Mucosa of descending colon (tissue), 3 donors: ENCODE measurements at places on chromosomes 5 and 9.

GRCh38 chr9:115121181-115121580 is 3.2 kb upstream of the TNC start:
- no peak for DNase-seq

DNA sequence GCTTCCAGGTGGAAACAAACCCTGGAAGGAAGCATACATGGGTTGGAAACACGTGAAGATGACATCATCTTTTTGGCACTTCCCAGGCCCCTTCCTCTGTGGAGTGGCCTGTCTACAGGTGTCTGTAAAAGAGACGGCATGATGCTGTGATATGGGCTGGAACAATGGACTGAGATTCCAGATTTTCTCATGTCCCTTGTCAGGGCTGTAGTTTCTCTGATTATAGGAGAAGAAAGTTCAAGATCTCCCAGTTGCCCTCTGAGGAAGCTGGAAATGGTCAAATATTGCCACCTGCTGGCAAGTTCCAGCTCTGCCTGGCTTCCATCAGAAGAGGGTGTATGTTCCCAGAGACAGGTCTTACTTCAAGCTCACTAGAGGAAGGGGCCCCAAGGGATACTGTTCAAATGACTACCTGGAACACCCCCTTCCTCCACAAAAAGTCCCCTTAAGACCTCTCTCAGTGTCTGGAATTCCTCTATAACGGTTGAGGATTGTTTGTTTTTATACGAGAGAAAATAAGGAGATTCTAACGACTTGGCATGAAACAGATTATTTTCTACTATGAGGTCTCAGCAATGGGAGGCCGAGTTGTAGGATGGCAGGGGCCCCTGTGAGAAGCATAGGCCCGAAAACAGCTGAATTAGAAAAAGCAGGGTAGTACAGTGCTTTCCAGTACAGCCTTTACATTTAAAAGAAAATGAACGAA is 7.3 kb upstream of the ANXA6 start:
- peak; percentile 79 for DNase-seq

DNA sequence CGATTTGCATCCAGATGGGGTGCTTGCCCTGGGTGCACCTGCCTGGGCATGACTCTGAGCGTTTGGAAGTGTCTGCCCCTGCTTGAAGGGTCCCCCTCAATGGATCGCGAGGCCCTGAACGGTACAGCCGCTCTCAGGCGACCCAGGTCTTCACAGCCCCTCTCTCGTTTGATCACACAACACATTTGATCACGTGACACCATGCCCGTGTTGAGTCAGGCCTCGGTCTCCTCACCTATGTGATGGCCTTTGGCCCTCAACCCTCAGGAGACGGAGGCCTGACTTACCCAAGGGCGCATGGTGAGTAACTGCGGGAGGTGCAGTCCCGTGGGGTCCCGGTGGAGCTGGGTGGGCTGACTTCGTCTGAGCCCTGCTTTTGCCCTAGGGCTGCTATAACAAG is 3.0 kb upstream of the ASB6 start:
- no peak for DNase-seq

DNA sequence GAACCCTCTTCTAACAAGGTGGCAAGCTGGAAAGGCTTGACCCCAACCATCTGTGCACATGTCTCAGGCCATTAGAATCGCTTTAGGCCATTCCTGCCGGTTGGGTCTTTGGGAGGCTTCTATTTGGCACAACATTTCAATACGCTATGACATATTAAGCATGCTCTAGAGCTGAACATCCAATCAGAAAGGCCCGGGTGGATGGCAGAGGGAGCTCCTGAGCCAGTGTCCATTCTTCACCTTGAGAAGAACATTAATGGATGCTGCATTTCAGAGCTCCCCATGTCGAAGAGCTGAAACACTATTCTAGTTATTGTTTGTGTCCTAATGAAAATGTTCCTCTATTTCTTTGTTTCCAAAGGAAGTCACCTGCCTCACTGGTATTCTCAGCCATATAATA is 12.8 kb downstream of the SPATA9 start:
- no peak for DNase-seq

DNA sequence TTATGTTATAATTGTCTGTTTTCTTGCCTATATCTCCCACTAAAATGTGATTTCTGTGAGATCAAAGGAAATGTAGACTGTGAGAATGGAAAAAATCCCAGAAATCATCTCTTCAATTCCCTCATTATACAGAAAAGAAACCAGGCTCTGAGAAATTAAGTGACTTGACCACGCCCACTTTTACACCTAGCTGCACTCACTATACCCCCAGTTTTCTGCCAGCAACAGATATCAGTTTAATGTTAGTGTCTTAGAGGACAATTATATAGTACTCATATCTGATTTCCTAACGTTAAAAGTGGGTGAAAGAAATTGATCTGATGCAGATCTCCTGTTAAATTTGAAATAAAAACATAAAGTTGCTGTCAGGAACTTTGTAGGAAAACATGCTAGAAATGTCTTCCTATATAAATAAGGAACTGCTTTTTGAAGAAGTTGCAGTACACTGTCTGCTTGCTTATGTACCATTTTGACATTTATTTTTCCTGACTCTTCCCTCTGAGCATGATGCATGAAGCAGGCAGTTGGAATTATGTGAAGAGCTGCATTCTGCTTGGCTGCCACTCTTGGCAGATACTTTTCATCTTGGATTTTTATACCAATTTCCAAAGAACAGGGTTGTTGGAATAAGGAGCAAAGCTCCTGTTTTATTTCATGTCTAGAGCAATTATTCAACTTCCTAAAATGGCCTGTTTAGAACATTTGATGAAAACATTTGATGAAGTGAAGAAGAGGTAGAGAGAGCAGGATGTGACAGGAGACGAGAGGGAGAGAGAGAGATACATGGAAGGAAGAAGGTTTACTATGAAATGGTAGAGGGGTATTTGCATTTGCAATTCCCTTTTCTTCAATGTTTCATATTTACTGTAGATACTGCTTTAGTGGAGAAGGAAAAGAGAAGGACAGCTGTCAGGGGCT is 57.3 kb upstream of the RICTOR start:
- DNase-seq, result no peak

GRCh38 chr5:58046371-58046770 is 413.5 kb downstream of the PLK2 start:
- DNase-seq, result no peak

DNA sequence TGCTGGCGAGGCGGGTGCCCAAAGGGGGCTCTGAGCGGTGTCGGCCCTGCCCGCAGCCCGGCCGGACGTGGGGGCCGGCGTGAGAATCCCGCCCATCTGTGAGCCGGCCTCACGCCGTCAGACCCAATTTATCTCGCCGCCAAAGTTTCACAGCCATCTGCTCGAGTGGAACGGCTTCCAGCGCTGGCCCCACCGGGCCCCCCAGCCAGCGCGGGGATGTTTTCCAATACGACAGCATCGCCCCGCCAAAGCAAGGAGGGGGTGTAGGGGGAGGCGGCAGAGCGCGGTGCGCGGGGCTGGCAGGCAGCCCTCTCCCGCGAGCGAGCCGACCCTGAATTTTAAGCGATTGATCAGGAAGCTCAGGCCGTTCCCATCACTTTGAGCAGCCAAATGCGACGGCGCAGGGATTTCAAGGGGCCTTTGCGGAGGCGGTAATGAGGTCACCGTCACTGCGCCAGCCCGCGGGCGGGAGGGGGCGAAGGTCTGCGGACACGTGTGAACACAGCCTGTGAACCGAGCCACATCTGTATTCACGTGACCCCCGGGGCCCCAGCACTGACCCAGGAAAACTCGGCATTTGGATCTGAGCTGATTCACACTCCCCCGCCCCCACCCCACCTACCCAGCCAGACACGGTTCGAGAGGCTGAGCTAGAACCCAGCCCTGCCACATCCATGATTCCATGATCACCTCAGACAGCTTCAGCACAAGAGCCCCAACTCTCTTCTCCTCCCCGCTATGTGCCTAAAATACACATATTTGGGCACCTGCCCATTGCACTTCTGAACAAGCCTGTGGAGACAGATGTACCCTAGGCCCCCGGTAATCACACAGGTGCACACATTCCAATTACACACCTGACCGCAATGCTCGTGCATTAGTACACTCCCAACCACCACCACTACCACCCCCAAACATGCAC is 47.8 kb upstream of the PSD2 start:
- DNase-seq, result peak; percentile 40

DNA sequence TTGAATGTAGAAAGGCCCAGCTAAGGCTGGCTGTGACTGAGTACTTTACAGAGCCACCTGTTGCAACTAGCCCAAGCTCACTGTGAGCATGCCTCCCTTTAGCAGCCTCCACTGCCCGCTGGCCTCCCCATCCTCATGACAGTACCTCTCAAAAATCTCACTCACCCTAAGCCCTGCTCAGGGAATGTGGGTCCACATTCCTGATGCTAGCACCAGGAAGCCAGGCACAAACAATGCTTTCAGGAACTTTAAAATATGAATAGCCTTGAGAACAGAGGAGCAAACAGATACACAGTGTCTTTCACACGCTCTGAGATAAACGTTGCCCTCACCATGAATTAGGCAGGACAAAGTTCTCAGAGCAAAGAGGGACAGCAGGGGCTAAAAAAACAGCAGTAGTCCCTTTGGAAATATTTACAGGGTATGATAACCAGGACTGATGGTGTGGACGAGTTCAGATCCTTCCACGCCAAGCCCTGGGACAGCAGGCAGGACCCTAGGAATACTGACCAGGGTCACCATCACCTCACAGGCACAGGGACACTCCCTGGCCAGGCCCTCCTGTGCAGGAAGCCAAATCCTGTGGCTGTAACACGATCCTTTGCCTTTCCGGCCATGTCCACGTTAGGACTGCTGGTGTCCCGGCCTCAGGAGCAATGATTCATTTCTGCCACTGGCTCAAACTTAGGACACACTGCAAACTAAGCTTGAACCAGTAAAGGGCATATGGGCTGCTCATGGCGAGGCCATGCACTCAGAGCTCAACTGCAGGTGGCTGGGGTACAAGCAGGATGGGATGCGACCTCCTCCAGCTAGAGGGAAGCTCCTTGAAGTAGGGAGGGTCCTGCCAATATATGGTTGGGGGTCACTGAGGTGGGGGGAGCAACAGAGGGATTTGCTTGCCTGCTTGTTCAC is 9.6 kb downstream of the ACSL6 start:
- no peak for DNase-seq

GRCh38 chr9:121844098-121844497 is 192.7 kb downstream of the DAB2IP start:
- no peak for DNase-seq

DNA sequence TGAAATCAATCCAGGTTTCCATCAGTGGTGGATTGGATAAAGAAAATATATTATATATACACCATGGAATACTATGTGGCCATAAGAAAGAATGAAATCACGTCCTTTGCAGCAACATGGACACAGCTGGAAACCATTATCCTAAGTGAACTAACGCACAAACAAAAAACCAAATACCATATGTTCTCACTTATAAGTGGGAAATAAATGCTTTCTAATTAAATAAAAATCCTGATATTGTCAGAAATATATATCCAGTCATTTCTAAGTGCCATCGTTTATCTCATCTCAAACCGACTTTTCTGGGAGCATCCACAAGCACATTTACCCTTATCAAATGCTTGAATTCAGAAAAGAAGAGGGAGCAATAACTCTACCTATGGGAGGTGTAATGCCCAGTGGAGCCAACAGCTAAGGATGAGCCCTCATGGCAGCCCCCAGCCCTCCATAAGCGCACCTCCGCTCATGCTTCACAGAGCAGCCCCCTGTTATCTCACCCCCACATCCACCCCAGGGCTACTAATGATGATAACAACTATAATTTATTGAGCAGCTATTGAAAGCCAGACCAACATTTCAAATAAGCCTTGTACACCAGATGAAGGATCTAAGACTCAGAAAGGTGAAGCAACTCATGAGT is 101.7 kb upstream of the SPOCK1 start:
- DNase-seq, result no peak

DNA sequence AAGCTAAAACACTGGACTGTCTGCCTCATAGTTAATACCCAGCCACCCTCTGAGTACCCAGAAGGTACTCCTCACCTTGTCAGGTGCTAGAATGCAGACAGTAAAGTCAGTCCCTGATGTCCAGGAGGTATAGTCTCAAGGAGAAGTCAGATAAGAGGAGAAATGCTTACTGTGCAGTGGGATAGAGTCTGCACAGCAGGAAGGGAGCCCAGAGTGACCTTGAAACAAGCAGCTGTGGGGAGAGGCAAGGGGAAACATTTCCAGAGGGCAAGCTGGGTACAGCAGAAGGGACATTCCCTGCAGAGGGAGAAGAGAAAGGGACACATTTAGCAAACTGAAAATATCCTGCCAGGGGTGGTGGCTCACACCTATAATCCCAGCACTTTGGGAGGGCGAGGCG is 122.7 kb downstream of the GCNT1 start:
- no peak for DNase-seq

DNA sequence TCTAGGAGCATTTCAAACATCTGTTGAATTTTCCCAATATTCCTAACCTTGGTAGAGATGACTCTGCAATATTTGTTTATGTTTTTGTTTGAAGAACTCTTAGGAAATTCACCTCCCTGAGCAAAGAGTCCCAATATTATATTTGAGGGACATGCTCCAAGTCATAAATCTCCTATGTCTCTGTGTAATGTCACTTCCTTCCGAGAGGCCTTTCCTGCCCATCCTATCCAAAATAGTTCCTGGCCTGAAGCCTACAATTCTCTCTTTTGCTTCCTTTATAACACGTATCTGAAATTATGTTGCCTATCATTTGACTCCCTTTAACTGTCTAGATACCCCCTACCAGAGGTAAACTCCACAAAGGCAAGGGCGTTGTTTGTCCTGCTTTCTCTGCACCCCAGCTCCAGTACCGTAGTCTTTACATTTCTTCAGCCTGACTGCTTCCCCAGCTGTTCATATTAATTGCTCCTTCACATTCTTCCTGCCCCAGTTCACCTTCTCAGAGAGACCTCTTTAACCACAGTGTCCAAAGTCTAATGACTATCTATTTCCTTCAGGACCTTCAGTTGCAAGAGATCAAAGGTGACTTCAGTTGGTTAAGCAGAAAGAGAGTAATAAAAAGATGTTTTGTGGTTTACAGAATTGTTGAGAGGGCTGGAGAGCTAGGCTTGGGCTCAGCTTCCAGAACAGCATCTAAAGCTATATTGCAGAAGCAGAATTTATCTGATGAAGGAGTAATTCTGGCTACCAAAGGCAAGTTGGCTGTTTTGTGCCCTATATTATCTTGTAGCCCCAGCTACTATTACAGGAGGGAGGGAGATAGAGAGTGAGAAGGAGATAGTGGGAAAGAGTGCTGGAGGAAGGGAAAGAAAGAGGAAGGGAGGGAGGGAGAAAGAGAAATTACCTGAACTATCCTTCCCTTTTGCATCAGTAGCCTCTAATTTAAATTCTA is 109.3 kb upstream of the TMEM161B start:
- DNase-seq, result no peak

GRCh38 chr9:4738866-4739586 is 2.0 kb downstream of the AK3 start:
- no peak for DNase-seq

DNA sequence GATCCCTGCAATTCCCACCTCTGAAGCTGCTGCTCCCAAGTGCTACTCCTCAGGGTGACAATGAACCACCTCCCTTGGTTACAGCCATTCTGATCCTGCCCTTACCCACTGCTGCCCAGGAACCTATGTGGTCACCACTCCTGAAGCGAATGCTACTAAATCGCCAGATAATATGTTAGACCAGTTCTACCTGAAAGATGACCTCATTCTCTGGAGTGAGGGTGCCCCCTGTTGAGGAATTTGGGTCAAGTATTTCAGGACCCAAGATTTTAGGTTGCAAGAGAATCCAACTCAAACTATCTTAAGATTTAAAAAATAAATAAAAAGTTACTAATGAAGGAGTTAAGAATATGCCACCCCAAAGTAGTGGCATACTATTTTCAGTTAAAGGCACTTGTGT is 5.8 kb upstream of the SNAPC3 start:
- peak; percentile 84 for DNase-seq
